Progenitor cell of endocrine pancreas (in vitro differentiated cells): ENCODE measurements at places on chromosomes 3 and 15. TPM values are rescaled to one million over a fixed set of nuclear protein-coding genes. Genes with fewer than 3 reads are reported as not detected.

DNA sequence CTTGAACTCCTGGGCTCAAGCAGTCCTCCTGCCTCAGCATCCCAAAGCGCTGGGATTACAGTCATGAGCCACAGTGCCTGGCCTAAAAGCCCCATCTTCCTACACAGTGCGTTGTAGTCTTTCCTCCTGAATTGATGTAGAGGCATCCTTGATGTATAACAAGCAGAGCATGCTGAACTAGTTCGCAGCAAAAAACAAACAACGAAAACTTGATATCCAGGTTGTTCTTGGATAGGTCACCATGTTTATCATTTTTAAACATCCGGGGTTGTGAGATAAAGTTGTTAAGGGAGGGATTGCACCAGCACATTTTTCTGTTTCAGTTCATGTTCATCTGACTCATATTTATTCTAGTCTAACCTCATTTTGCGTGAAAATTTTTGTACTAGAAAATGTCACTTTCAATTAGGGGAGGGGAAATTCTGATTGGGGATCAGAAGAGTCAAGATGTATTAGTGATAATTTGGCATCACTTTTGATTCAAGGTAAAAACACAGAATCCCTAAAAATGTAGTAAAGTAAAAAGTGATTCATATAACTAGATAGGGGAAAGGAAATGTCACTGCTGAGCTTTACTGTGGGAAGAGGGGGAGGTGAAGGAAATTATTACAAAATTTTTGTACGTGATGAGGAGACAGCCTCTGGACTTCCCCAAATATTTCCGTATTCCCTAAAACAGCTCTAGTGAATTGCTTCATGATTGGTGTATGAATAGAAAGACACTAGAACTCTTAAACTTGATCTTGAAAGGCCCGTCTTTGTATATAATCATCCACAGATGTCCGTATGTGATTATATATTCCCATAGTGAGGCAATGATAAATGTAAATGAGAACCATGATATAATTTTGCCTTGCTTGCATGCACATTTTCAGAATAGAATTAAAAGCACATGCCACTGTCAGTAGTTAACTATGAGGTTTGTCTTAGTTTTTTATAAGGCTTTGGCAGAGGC is 22.9 kb downstream of the RAB8B start:
- no peak overlapping the region for H3K4me3 ChIP-seq
- no peak overlapping the region for H3K27ac ChIP-seq
- H3K4me1 ChIP-seq, result peaks cover 25% of the 10 kb centered on the region
- DNase-seq, result no peak
- H3K36me3 ChIP-seq, result peaks cover 2% of the 10 kb centered on the region

The CCRL2 gene
- not detected in 2 replicates for total RNA-seq

The MKRN3 gene
- total RNA-seq, result 0.24 and 0.46 TPM in 2 replicates

- H3K27ac ChIP-seq, result peak overlapping the region; percentile 85
- no peaks in the 10 kb centered on the region for H3K27me3 ChIP-seq
- H3K4me3 ChIP-seq, result no peak overlapping the region
- DNase-seq, result no peak
- H3K4me1 ChIP-seq, result peaks cover 20% of the 10 kb centered on the region
Observed at GRCh38 chr3:178246004-178246403, 290.2 kb upstream of the KCNMB2 start.

The TMEM158 gene
- 3.8 and 4.9 TPM in 2 replicates for total RNA-seq

The HYAL1 gene
- total RNA-seq, result 3.1 and 4.1 TPM in 2 replicates

- H3K27ac ChIP-seq, result no peak overlapping the region
- no peak for DNase-seq
- H3K27me3 ChIP-seq, result no peaks in the 10 kb centered on the region
- no peak overlapping the region for H3K4me3 ChIP-seq
- H3K36me3 ChIP-seq, result peaks cover 38% of the 10 kb centered on the region
- H3K4me1 ChIP-seq, result no peaks in the 10 kb centered on the region
Observed at GRCh38 chr15:72740219-72740618, 43.3 kb downstream of the ADPGK start.

DNA sequence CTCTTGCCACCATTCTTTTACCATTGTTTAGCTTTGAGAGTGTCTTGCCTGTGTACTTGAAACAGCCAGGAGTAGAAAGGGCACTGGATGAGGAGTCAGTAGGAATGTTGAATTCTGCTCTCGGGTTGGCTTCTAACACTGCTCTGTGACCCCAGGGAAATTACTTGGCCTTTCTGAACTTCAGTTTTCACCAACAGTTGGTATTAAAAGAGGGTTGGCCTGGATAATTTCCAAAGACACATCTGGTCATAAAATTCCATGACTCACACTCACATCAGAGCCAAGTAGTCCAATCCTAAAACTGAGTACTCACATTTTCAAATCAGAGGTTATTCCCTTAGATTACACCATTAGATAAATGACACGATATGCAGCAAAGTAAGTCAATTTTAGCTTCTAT is 141.6 kb downstream of the ECT2 start:
- no peak overlapping the region for H3K4me3 ChIP-seq
- peaks cover 1% of the 10 kb centered on the region for H3K4me1 ChIP-seq
- H3K27me3 ChIP-seq, result no peaks in the 10 kb centered on the region
- no peak overlapping the region for H3K27ac ChIP-seq
- peaks cover 1% of the 10 kb centered on the region for H3K36me3 ChIP-seq

GRCh38 chr3:97793420-97794019 is 28.3 kb upstream of the CRYBG3 start:
- H3K36me3 ChIP-seq, result no peaks in the 10 kb centered on the region
- H3K27ac ChIP-seq, result no peak overlapping the region
- no peak for DNase-seq
- no peaks in the 10 kb centered on the region for H3K4me1 ChIP-seq
- no peak overlapping the region for H3K4me3 ChIP-seq

The IMPG2 gene
- 0.82 and 0.98 TPM in 2 replicates for total RNA-seq

The SLC28A2 gene
- total RNA-seq, result 1.2 and 1.7 TPM in 2 replicates

The CEMIP gene
- total RNA-seq, result 0.77 and 1.3 TPM in 2 replicates

The SAMD7 gene
- total RNA-seq, result not detected in 2 replicates

The HESX1 gene
- 0.80 and 0.96 TPM in 2 replicates for total RNA-seq

The TRPM1 gene
- total RNA-seq, result not detected in 2 replicates

The CHRD gene
- total RNA-seq, result 10.2 and 13.0 TPM in 2 replicates

- H3K36me3 ChIP-seq, result no peaks in the 10 kb centered on the region
- no peak overlapping the region for H3K27ac ChIP-seq
- no peak overlapping the region for H3K4me3 ChIP-seq
- no peak for DNase-seq
- no peaks in the 10 kb centered on the region for H3K27me3 ChIP-seq
Observed at GRCh38 chr3:42526616-42527367, 24.3 kb downstream of the VIPR1 start.

DNA sequence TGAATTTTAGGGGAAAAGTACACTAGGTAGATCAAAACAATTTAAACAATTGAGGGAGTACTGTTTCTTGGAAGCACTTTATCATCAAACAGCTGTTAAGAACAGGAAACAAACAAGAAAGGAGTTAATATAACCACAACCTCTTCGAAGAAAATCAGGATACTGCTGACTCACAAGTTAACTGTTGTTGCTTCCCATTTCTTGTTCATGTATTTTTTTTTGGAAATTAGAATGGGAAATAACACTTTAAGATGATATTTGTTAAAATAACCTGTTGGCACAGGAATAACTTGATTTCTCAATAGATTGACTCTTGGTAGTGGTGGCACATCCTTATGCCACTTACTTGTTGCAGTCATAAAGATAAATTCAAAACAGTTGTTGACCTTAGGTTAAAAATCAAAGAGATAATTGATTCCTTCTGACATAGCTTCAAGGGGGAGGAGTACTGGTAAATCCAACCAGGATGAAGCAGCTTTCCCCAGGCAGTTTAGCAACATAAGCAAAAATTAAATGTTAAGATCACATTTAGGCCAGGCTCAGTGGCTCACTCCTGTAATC is 3.3 kb downstream of the BNIP2 start:
- H3K4me3 ChIP-seq, result peak overlapping the region; percentile 24
- no peak for DNase-seq
- H3K4me1 ChIP-seq, result peaks cover 26% of the 10 kb centered on the region
- no peaks in the 10 kb centered on the region for H3K27me3 ChIP-seq

DNA sequence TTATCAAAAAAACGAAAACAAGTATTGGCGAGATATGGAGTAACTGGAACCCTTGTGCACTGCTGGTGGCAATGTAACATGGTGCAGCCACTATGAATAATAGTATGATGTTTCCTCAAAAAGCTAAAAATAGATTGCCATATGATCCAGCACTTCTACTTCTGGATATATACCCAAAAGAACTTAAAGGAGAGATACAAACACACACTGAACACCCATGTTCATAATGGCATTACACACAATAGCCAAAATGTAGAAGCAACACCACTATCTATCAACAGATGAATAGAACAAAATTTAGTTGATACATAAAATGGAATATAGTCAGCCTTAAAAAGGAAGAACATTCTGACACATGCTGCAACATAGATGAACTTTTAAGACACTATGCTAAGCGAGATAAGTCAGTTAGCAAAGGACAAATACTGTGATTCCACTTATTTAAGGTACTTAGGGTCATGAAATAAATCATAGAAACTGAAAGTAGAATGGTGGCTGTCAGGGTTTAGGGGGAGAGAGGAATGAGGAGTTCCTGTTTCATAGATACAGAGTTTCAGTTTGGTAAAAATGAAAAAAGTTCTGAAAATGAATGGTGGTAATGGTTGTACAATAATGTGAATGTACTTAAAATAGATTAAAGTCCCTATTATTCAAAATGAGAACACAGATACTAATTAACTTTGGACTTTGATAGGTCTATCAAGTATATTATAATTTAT is 59.4 kb upstream of the IMPG2 start:
- no peak overlapping the region for H3K27ac ChIP-seq
- H3K36me3 ChIP-seq, result peaks cover 16% of the 10 kb centered on the region
- DNase-seq, result no peak
- H3K4me3 ChIP-seq, result no peak overlapping the region
- peaks cover 15% of the 10 kb centered on the region for H3K4me1 ChIP-seq
